GM12892 (cell line): ENCODE measurements at places on chromosomes 2 and 18.

- no peak for DNase-seq
These were observed 87.2 kb downstream of the EPAS1 start for GRCh38 chr2:46384457-46384815.

DNA sequence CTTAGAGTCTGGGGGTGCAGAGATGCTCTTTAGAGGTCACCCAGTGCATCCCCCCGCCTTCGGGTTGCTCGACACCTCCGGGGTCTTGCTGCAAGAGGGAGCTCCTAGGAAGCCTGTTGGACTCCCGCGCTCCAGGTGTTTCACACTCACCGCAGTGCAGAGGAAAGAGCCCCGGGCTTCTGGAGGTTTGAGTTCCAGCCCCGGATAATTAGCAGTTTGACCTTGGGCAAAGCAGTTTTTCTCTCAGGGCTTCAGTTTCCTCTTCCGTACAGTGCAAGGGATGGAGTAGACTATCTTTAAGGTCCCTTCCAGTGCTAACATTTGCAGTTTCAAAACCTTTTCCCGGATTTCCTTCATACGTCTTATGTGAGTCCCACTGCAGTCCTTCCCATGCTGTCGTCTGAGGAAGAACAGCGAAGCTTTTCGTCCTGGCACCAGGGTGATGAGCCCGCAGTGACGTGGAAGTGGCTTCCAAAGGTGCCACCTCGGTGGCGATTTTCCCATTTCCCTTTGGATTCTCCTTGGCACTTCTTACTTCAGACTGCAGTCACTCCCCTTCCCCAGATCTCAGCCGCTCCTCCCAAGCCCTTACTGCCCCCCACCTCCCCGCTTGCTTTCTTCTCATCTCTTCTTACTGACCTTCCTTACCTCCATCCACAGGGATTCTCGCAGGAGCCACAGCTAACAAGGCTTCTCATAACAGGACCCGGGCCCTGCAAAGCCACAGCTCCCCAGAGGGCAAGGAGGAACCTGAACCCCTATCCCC lies 585 bp downstream of the PNKD start:
- DNase-seq = no peak

DNA sequence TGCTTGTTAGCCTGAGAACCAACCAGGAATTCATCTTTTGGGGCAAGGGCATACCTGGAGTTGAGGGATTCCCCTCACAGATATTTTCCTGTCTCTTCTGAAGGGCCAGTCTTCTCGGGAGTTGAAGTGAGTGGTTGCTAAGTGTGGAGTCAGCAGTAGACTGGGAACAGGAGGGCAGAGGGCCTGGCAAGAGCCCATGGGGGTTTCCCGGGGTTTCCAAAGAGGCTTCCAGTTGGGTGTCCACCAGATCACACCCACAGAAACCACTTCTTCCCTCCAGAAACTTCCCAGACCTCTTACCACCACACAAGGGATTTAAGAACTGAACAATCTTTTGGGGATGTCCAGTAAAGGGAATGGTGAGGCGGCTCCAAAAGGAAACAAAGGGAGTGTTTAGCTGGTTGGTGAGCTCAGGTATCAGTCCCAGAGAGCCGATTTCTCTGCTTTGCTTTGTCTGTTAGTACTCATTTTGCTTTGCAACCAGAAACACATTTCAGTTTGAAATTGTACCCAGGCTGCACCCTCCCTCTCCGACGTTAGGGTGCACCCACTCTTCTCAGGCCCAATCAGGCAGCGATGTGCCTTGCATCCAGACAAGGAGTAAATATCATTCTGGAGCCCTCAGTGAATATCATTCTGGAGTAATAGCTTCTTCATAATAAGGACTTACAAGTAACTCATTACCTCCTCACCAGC lies 47.5 kb upstream of the SPATS2L start:
- DNase-seq = no peak

- no peak for DNase-seq
These were observed 37.6 kb upstream of the PMAIP1 start for GRCh38 chr18:59861963-59862819.

GRCh38 chr18:5463390-5463789 lies 80.4 kb downstream of the EPB41L3 start:
- no peak for DNase-seq

GRCh38 chr2:205169012-205169411 lies 513.3 kb upstream of the NRP2 start:
- DNase-seq = no peak

DNA sequence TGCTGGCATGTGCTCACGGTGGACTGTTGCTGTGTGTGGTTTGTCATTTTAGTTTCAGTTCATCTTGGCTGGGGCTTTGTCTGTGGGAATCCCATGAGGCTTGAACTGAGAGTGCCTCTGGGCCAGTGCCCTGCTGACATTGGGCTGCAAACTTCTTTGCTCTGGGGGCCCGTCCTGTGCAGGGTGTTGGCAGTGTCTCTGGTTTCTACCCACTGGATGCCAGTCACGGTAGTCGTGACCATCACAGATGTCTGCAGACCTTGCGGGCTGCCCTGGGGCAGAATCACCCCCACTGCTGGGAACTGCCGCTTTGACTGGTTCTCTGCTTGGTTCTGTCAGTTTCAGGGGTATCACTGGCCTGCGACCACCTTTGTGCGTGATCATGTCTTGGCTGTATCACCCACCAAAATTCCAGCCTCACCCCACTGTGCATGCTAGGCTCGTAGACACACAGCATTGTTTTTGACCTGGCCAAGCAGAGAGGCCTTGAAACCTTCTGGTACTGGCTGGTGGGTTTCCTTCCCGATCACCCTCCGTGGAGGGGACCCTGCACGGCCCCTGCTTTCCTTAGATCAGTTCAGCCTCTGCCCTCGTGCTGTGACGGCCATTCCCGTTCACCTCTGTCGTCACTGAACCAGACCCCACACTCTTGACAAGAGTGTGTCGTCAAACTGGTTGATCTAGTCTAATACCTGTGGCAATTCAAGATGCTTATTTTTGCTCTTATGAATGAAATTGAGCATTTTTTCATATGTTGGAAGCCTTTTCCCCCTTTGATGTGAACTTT lies 57.6 kb downstream of the KCNG2 start:
- no peak for DNase-seq

DNA sequence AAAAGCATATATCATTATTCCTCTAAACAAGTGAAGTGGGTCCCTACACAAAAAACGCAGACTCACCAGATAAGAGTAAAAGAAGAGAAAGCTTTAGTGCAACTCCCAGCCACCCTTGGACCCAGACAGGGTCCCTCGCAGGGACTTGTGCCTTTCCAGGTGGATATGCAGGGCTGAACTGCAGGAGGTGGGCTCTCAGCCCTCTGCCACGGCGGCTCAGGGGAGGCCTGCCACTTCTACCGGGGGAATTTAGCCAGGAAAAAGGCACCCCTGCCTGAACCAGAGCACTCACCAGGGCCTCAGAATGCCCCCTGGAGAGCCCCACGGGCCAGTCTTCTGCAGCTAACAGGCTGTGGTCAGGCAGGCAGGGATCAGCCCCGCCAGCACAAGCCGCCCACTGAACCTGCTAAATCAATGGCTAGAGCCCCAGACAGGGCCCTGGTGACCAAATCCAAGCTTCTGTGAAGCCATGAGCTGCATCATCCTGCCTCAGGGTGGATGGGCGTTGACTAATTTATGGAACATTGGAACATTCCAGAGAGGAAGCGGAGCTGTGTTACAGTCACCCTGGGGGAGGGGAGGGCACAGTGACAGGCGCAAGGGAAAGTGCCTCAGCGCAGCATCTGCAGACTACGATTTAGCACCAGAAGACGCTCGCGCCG lies 209.3 kb downstream of the EIPR1 start:
- DNase-seq = no peak

GRCh38 chr2:172246649-172247048 lies 143.9 kb upstream of the DLX2 start:
- no peak for DNase-seq

DNA sequence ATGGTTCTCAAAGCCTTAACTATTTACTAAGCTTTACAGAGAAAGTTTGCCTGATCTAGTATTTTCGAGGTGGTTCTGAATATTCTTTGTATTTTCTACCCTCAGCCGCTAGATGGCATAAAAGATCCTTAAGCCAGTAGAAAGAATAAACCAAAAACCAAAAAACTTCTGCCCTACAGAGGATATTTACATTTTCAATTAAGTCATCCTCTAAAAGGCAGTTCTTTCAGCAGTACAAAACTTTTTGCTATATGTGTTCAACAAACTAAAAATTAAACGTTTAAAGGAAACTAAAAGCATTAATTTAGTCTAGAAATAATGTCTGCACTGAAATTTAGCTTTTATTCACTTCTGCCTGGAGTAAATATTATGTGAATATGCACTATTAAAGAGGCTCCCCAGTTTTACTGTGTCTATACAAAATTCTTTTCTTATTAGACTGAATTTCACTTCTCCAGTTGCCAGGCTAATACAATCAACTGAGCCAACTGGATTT lies 297.5 kb downstream of the PIEZO2 start:
- peak; percentile 5 for DNase-seq

DNA sequence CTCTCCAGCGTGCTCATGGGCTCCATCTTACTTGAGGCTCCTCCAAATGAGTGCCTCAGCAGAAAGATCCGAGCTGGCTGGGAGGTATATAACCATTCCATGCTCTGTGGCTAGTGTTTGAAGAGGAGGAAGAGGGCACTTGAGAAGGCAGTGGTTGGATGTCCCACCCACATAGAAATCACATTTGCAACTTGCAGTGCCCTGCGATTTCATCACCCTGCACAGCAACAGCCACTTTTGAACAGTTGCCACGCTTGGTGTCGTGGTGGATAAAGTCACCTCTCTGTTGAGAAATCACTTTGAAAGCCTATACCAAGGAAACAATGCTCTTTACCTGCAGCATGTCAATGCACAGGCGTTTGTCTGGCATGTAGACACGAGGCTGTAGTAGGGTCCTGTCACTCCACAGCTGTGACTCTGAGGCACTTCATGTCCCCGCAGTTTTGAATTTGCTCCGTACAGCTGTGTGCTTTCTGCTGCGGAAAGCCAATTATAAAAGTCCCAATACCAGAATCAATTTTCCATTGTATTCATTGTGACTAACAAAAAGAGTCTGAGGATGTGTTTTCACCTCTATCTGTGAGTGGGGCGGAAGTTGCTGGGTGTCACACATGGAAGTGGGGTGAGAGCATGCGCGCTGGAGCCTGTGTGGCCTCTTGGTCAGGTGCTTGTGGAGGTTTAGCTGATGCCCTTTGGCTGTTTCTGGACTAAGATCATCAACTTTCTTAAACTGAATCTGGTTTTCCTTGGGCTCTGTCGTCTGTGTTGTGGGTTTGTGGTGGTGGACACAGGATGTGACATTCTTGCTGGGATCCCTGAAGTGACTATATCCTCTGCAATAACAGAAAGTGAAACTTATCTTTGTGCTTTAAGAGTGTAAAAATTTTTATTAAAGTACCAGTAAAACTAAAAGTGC lies 2.8 kb downstream of the CNDP2 start:
- no peak for DNase-seq

- DNase-seq = no peak
These were observed 25.7 kb upstream of the FZD7 start for GRCh38 chr2:202007983-202008354.

DNA sequence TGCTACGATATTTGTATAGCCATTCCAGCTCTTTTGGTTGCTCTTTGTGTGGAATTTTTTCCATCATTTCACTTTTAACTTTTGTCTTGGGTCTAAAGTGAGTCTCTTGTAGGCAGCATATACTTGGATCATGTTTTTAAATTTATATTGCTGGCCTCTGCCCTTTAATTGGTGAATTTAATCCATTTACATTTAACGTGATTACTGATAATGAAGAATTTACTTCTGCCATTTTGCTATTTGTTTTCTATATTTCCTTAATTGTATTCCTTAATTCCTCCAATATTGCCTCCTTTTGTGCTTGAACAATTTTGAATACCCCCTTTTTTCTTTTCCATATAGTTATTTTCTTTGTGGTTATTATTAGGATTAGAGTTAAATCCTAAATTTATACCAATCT lies 21.0 kb upstream of the ADNP2 start:
- no peak for DNase-seq

DNA sequence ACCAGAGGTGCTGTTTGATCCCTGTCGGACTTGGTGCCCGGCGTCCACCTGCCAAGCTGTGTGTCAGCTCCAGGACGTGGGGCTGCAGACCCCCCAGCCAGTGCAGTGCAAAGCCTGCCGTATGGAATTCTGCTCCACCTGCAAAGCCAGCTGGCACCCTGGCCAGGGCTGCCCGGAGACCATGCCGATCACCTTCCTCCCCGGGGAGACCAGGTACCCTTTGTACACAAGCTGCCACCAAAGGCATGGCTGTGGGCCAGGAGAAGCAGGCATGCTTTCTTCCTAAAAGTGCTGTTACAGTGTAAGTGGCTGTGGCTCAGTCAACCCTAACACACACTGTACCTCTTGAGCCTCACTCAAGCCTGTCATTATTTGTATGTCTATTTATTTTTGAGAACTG lies 103.3 kb downstream of the RNF144A start:
- DNase-seq = no peak

DNA sequence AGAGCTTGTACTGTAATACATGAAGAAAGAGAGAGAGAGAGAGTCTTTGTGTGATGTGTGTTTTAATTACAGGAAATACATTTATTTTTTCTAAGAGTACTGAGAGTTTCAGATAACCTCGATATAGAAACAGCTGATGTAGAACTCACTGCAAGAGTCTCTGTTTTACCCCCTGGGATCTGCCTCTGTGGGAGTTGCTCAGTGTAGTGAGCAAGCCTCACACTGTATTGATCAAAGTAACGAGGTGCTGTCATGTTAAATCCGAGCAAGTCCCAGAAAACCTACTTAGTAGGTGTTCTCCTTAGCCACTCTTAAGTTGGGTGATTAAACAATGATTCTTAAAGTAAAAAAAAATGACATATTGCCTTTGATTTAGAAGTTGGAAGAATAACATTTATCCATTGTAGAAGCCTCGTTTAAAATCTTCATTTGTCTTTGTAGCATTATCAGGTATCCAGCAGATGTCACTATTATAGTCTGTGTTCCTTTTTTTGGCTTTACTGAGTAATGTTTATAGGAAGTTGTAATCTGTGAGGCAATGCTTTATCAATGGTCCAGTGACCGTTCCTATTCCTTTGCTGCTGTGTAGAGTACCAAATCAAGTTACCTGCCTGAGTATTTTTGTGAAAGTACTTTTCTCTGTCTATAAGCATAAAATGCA lies 219.0 kb downstream of the MYO3B start:
- DNase-seq = no peak

DNA sequence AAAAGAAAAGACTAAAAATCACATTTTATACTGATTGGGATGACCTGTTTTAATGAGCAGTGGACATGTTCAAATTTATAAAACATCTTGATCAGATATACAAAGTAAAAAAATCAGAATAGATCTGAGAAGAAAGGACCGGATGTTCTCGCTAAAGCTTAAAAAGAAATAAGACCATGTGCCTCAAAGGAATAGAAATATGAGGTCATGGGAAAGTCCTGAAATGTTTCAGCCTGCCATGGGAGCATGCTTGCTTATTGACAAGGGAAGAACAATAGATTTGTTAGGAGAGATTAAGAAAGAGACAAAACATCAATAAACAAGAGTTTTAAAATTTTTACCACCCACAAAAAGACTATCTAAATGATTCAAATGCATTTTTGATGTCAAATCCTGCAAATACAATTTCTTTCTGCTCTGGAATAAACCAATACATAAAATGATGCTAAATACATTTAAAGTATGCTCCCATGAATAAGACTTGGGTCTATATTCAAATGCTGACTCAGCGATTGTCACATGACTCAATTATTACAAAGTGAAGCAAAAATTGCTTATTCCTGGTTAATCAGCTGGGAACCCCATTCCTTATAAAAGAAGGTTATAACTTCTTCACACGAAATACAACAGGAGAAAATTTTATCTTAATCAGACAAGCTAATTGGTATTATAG lies 633.9 kb upstream of the PKDCC start:
- DNase-seq = no peak
